ENCODE measurements at places on chromosomes 13 and 19.
A peak's percentile ranks its signal among the peaks of the same experiment; 100 is the strongest.

DNA sequence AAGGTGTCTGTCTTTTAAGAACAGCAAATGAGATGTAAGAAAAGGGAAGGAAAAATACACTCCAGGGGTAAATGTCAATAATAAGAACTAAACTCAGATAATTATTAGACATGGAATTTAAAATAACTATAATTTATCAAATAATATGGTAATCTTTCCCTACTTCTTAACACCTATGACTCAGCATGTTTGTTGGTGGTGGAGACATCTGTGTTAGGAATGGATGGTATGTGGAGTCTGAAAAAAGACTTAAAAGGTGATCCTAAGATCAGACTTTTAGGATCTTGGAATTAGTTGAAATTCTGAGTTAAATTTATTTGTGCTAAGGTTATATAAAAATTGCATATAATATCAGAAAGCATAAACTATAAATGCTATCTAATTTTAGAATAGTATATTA lies 915.1 kb downstream of the SLITRK5 start:
- no peak for DNase-seq

DNA sequence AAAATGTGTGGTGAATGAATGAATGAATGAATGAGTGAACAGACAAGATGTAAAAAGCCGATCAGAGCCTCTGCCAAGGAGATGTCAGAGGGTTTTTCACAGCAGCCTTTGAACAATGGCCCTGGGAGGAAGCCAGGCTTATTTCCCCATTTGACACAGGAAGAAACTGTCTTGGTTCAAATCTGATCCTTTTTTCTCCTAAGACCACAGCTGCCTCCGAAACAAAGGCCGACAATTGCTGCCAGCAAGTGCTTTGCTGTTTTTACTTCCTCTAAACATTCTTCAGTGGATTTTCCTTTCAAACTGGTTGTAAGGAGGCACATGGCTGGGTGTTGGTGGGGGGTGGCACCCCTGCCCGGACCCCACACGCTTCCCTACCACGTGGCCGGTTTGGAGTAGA lies 44.2 kb upstream of the HOMER3 start:
- no peak for DNase-seq

GRCh38 chr13:29563941-29564340 lies 31.5 kb downstream of the SLC7A1 start:
- DNase-seq = no peak

DNA sequence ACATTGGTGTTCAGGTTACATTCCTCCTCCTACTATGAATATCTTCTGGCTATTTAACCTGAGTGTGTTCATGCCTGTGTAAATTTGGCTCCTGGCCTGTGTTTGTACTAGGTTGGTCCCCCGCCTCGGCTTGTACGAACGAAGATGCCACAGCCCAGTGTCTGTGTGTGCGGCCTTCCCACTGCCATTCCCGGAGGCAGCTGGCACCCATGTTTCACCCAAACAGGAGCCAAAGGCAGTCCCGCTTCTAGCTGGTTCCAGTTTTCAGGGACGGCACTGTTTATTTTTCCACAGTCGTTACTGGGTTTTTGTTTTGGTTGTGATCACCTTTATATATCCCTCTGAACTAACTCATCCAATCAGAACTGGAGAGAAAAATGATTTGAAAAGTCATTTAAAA lies 102.5 kb upstream of the ZNF536 start:
- no peak for DNase-seq

DNA sequence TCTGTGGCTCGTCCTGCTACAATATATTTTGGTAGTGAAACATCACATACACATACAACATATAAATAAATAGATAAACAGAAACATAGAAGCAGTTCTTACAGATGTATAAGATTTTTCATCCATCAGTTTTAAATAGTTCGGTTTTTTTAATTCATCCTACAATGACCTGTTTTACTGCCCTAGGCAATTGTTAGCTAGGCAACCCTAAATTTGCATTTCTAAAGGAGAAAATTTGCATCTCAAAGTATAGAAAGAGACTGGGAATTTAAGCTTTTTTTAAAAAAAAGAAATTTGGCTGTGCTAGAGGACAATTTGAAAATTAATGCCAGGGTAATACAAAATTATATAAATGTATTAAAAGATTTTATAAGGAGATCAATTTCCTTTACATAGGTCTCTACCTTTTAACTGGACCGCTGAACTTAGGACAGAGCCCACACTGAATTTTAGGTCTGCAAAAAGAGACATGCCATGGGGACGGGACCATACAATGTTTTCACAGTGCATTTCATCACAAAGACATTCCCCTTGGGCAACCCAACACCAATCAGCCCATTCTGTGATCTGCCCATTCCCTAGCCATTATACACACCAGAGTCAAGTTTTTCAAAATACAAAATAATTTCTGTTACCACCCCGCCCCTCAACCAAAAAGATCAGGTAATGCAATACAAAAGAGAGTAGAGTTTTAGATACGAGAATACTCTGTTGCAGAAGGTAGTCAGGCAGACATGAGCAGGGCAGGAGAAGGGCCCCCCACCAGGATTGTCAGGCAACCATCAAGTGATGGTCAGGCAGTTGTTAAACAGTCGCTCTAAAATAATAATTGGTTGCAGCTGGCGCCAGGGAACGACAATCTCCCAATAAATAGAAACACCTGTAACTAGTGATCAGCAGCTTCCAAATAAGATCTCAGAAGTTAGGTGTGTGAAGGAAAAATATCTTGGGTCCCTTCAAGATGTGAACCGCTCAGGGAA lies 299.7 kb upstream of the SGCG start:
- DNase-seq = no peak

- DNase-seq = no peak
Observed at GRCh38 chr13:37175996-37176395, 70.5 kb upstream of the CSNK1A1L start.

DNA sequence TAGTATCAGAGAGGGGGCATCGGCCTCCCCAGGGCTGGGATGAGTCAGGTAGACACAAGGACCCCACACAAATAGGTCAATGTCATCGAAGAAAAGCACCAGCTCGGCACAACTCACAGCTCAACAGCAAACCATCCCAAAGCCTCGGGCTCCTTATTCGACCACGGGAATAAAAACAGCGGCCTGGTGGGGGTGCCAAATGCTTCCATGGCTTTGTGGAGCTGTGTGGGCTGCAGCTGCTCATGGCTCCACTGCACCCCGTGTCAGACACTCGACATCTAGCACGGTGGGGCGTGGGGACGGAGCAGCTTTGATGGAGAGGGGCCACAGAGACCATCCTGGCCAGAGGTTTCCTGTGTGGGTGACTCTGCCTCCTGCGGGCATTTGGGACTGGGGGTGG lies 212.5 kb upstream of the SOX1 start:
- peak; percentile 21 for DNase-seq

- DNase-seq = no peak
Observed at GRCh38 chr13:25447396-25447795, 75.6 kb downstream of the ATP8A2 start.

GRCh38 chr13:81487151-81487550 lies 1146.2 kb upstream of the SPRY2 start:
- no peak for DNase-seq

- no peak for DNase-seq
Observed at GRCh38 chr13:37109051-37109678, 3.7 kb upstream of the CSNK1A1L start.

DNA sequence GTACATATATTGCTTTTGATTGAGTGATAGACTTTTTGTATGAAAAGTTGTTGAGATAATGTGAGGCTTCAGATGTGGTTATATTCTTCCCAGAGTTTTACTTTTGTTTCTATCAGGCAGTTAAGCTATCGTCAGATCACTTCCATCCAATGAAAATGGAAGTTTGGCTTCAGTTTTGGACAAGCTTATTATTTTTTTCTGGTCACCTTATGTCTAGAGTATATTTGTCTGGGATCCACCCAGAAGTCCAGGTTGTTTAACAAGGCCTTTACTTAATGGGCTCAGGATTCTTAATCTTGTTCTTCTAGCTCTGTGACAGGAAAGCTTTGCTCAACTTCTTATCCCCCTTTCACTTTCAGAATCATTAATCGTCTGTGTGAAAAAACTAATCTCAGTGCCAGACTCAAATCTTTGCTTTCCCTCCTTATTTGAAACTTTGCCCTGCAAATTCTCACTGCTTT lies 150.9 kb downstream of the PDS5B start:
- DNase-seq = no peak

- DNase-seq = no peak
Observed at GRCh38 chr13:21088534-21088933, 27.1 kb upstream of the LATS2 start.

GRCh38 chr13:65605396-65605795 lies 1624.7 kb downstream of the PCDH9 start:
- DNase-seq = no peak

GRCh38 chr19:10872546-10873107 lies 1.3 kb downstream of the CARM1 start:
- DNase-seq = no peak

DNA sequence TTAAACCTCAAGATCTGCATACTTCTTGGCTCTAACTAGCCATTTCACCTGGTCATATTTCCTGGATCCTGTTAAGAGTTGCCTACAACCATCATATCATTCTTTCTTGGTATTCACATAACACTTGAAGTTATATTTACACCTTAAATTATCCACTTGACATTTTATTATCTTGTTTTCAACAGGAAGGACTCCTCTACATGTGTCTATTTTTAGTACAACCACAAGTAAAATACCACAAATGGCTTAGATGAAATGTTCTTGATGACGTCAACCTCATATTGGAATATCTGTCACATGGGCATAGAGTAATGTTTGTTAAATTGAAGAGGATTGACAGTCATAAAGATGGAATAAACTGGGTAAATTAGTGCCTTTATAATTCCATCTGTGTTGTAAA lies 9.4 kb downstream of the PCDH20 start:
- no peak for DNase-seq

GRCh38 chr13:99305158-99305557 lies 2.0 kb downstream of the GPR183 start:
- no peak for DNase-seq

DNA sequence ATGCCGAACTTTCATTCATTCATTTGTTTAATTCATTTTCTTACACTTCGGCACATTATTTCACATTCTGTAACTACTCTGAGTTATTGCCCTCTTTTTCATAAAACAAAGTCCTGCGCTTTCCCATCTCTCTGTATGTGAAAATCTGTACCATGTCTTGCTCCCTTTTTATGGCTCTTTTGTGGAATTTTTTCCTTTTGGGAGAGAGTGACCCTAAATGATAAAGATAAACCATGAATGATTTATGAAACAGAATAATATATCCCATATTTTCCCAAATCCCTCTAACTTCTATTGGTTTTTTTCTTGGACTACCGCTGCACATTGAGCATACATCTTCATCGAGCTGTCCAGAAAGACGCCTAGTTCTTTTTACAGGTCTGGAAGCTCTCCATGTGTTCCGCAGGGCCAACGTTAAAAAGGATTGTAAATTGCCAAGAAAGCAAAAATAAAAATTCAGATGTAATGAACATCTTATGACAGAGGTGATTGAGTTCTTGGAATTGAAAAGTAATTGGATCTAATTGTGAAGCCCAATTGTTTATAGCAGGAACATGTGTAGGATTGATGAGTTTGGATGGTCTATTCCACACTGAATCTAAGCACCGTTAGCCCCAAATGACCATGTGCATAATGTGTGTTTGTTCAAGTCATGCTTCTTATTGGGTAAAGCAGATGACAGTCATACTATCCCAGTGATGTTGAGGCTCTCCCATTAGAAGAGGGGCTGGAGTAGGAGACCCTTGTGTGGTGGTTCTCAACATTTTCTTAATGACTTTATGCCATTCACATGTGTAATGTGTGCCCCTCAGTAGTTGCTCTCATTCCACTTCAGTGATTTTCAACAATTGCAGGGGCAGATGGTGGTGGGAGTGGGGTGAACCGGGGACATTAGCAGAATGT lies 378.9 kb downstream of the DLEU7 start:
- no peak for DNase-seq

DNA sequence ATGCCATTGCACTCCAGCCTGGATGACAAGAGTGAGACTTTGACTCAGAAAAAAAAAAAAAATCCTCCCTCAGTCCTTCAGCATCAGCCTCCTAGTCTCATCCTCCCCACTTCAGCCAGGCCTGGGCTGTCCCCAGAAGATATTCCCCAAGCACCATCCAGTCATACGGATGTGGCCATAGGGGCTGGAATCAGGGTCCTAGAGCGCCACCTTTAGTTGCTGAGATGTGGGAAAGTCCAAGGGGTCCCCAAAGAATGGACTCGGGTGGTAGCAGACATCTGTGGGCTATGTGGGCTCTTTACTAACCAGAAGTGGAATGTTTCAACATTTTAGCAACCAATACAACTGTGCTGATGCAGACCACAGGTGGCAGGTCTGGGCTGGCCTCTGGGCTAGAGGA lies 3.1 kb upstream of the TYROBP start:
- no peak for DNase-seq

GRCh38 chr19:30450100-30450499 lies 77.9 kb downstream of the ZNF536 start:
- DNase-seq = no peak

DNA sequence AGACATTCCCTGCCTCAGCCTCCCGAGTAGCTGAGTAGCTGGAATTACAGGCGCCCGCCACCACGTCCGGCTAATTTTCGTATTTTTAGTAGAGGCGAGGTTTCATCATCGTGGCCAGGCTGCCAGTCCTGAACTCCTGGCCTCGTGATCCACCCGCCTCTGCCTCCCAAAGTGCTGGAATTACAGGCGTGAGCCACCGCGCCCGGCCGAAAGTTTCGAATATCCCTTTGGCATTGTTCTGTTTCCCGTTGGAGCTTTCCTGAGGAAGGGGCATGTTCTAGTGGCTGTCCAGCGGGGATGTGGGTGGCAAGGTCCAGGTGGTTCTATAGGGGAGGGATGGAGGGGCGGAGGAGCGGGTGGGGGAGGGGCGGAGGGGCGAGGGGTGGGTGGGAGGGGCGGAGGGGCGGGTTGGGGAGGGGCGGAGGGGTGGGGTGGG lies 2.1 kb upstream of the BSG start:
- no peak for DNase-seq

GRCh38 chr13:47646298-47646697 lies 354.8 kb downstream of the SUCLA2 start:
- DNase-seq = no peak

DNA sequence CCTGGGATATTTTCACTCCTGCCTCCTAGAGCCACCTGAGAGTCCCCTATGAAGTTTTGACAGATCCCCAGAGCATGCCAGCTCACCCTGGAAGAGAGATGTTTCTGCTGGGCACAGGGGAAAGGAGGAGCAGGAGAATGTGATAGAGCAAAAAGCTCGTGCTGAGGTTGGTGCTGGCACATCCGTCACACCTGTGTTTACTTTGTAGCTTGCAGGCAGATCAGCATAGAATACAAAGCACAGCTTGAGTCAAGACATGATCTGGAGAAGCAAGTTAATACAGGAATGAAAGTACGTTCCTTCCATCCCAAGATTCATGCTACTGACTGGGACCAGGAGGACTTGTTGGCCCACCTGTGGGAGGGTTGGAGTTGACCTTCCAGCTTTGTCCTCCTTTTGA lies 46.1 kb downstream of the HSPH1 start:
- DNase-seq = peak; percentile 10

DNA sequence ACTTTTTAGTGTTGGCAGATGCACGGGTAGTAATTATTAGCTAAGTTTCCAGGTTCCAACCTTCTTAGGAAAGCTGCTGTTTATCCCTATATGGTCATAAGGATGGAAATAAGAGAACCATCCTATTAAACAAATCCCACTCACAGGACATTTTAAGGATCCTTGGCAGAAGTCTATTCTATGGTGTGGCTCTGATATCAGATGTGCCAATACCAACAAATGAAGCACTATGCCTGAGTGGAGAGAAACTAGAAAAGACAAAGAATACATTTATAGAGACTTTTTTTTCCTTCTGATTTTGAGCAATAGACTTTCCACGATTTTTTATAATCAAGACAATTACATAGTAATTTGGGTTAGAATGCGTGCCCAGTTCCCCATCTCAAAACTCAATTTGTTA lies 12.6 kb downstream of the PCDH17 start:
- DNase-seq = no peak

- no peak for DNase-seq
Observed at GRCh38 chr19:43124360-43124759, 41.9 kb upstream of the PSG2 start.
